ENCODE measurements at places on chromosomes 13 and 19.

GRCh38 chr19:29876414-29876813, 64.6 kb downstream of the CCNE1 start:
- no peak for DNase-seq

- no peak for DNase-seq
Measured at GRCh38 chr13:99218969-99219368, 18.3 kb downstream of the UBAC2 start.

DNA sequence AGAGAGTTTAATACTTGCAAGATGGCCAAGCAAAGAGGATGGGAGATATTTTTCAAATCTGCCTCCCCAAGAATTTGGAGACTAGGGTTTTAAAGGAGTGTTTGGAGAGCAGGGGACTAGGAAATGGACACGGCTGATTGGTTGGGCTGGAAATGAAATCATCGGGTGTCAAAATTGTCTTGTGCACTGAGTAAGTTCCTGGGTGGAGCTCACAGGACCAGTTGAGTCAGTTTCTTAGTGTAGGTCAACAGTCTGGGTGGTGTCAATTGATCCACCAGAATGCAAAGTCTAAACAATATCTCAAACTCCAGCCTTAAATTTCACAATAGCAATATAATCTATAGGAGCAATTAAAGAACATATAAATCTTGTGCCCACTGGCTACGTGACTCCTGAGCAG, 23.0 kb upstream of the CEACAM4 start:
- no peak for DNase-seq

- DNase-seq = no peak
Measured at GRCh38 chr19:8224394-8225145, 15.4 kb downstream of the CERS4 start.

- DNase-seq = peak; percentile 51
Measured at GRCh38 chr19:43504426-43505185, at the start of gene PHLDB3. TSS of gene PHLDB3 (minus strand) at chr19:43504746. CDS start at chr19:43504118, 628 bp downstream.
